Effector memory CD4-positive, alpha-beta T cell (primary cell): ENCODE measurements at places on chromosomes 6 and 20.
A peak's percentile ranks its signal among the peaks of the same experiment; 100 is the strongest.

- DNase-seq: no peak
These were observed 54.7 kb downstream of the TRAM2 start for GRCh38 chr6:52522151-52522626.

- DNase-seq: peak; percentile 33
These were observed 54.9 kb downstream of the TAF4 start for GRCh38 chr20:62010551-62011402.

DNA sequence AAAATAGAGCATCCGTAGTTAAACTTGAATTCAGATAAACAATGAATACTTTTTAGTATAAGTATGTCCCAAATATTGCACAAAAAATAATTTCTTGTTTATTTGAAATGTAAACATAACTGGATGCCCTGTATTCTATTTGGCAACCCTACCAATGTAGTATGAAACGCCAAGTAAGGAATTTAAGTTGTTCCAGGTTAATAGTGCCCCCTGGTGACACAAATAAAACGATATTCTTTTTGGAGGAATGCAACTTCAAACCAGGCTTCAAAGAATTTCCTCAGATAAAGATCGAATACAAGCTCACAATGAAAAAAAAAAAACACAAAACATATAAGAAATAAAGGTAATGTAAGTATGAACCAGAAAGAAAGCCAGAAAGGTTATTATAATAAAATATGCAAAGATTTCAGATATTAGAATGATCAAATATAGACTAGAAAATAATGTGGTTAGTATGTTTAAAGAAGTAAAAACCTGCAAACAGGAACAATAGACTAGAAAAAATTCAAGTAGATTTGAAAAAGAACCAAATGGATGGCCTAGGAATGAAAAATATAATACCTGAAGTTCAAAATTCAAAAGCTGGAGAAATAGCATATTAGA, 18.4 kb upstream of the AKAP7 start:
- no peak for DNase-seq

DNA sequence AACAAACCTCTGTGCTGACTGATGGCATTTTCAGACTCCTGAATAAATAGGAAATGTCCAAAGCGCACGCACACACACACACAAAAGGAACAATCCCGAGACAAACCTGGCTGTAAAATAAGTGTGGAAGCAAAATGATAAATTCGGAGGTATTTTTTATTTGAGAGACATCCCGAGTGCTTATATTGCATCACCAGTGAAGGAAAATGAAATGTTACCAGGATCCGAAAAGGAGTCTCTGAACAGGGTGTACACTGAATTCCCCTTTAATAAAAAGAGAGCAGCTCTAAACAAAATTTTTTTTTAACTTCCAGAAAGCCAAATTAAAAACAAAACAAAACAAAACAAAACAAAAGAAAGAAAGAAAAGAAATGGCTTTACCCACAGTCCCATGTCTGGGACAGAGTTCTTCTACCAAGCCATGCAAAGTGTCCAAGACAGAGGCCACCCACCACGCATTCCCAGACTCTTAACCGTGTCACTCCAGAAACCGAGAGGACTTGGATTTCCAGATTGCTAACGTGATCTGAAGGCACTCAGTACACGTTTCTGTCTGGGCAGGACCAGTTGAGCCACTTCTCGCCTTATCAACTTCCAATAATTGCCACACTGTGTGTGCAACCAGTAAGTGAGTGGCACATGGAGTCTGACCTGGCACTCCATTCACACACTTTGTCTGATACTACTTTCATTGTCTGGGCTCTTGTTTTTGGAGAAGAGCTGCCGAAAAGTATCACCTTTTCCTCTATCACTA, 817 bp downstream of the ME1 start:
- DNase-seq: no peak

- DNase-seq: peak; percentile 33
These were observed 211.6 kb upstream of the ZNF184 start for GRCh38 chr6:27684264-27685211.

GRCh38 chr6:112231594-112232060, 22.7 kb downstream of the LAMA4 start:
- no peak for DNase-seq

GRCh38 chr20:63703471-63703975, 4.3 kb downstream of the ARFRP1 start:
- DNase-seq: no peak

- peak; percentile 41 for DNase-seq
These were observed 7.8 kb upstream of the ACSS1 start for GRCh38 chr20:25065625-25066338.

DNA sequence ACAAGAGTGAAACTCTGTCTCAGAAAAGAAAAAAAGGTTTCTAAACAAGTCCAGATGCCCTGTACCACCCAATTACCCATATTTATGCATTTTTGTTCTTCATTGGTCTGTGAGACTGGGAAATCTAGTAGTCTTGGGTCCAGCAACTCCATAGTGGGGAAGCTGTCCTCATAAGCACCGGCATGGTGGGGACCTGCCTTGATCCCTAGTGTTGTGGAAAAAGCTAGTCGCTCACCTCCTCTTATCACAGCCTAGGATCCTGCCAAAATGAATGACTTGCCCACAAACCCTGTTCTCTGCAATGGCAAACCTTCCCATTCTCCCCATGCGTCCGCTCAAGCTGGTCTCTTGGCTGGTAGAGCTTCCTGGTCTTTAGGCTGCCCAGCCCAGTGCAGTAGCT, 38.3 kb upstream of the GABRR1 start:
- no peak for DNase-seq

DNA sequence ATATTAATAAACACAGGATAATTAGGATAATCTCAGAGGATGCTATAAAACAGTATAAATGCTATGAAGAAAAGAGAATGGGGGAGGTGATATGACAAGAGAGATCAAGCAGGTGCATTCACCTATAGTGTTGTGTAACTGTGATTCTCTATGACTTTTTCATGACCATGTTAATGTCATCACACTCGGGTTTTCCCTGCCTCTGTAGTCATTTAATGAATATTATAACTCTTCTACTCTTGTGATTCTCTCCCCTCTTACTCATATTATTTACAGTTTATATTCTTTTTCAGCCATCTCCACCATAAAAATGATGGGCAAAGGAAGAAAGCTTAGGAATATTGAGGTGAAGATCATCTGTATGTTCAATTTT, 106.9 kb upstream of the SGK1 start:
- no peak for DNase-seq

- no peak for DNase-seq
These were observed 154.3 kb downstream of the IPCEF1 start for GRCh38 chr6:154202339-154202738.

GRCh38 chr20:58237318-58238132, 9.1 kb upstream of the ANKRD60 start:
- DNase-seq: no peak

DNA sequence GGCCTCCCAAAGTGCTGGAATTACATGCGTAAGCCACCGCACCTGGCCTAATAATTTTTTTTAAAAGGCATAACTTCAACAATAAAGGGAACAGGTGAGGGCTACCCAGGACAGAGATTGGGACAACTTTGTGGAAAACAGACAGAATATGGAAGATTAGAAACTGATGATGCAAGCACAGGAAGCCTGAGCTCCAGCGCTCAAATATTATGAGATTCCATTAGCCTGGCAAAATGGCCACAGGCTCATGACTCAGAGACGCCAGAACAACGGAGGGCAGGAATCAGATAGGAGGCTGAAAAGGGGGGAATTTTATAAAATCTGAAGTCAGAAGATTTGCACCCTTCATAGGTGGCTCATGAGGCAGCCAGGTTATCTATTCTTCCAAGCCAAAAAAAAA, 103.1 kb upstream of the MRPS10 start:
- DNase-seq: no peak

GRCh38 chr6:100342830-100343229, 121.9 kb downstream of the SIM1 start:
- no peak for DNase-seq
